Panc1 (cell line): ENCODE measurements at places on chromosomes 3 and 15.

DNA sequence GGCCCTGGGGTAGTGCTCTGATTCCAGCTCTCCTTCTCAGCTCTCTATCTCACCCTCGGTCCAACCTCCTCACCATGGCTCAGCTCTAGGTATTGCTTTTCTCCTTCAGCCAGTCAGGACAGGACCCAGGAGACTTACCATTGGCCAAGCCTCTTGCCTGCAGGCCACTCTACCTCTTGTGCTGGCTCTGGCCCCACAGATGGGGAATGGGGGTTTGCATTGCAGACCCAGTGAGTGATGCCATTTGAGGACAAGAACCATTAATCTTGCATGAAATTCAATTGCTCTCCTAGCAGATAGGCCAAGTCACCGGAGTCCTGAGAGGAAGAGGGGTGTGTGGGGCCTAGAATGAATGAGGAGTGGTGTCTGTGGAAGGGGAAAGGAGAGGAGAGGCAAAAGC is 6.1 kb upstream of the RPP25 start:
- no peak for DNase-seq

GRCh38 chr3:60114191-60114590 is 1064.4 kb upstream of the CFAP20DC start:
- no peak for DNase-seq

DNA sequence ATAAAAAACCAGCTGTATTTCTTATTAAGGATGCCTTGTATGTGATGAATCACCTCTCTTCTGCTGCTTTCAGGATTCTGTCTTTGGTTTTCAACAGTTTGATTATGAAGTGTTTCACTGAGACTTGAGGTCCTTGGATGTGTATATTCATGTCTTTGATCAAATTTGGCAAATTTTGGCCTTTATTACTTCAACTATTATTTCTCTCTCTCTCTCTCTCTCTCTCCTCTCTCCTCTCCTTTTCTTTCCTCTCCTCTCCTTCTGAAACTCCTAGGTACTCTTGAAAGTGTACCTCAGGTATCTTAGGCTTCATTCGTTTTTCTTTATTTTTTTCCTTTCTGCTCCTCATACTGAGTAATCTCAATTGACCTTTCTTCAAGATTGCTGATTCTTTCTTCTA is 43.3 kb downstream of the LSM3 start:
- DNase-seq: no peak

DNA sequence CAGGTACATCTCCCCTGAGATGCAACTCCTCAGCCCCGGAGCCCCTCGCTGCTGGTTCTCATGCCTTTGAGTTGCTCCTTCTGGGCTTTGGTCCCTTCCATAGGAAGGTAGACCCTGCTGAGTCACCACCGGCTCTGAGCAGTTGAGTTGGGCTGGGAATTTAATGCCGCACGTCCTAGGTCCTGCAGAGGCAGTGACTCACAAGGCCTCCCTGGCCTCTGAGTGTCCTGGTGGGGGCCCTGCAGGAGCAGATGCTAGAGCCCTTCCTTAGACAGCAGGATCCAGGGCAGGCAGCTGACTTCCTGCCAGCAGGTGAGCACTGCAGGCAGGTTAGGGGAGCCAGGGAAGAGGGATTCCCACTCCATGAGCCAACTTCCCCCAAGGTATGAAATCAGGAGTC is 5.5 kb upstream of the NTRK3 start:
- DNase-seq: no peak

DNA sequence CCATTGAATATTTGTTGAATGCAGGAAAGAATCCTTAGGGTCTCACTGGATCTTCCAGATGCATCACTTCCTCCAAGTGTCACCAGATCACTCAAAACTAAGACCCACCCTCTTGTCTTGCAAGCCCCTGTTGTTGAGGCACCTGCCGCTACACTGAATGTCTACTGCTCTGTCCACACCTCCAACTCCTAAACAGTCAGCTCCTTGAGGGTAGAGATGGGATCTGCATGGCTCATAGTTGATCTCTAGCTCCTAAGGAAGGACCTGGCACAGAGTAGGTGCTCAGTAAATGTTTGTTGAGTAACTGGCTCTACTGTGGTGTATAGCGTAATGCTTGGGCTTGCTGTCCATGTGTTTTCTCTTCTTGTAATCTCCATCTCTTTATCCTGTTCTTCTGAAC is 8.8 kb downstream of the SLC6A20 start:
- no peak for DNase-seq

DNA sequence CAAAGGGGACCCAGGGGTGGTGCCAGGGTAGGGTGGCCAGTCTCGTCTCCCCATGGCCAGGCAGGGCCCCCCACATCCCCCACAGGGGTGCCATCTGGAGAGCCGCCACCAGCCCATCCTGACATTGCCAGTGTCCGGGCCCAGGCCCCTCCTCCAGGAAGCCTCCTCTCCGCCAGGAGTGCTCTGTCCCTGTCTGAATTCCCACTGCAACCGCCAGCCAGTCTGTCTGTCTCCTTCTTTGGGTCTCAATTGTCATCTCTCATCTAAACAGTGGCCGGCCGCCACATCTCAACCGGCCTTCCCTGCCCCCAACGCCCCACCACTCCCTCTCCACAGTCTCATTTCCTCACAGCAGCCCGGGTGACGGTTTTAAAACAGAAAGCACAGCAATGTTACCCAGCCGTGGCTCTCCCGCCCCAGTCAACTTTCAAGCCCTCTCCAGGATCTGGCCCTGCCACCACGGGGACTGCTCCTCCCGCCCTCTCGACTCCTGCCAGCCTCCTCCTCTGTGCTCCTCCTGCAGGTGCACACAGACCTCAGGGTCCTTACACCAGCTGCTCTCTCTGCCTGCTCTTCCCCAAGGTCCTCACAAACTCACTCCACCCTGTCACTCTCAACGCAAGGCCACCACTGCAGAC is 57.0 kb downstream of the IQSEC1 start:
- DNase-seq: no peak

DNA sequence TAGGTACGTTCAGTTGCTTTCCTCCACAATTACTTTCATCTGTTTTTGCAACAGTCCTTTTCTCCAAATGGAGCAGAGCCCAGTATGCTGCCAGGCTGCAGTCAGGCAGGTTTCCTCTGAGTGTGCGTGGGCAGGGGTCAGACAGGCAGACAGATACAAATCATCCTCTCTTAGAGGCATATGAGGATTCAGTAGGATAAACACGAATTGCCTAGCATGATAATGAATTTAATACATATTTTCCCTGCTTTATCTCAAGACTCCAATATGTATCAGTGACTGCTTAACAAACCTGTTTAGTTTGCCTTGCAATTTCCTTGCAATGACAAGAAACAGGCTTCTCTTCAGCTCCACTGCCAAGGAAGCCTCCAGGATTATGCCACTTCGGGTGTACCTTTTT is 140.7 kb upstream of the NR2E3 start:
- DNase-seq: no peak

- no peak for DNase-seq
Observed at GRCh38 chr15:74042603-74043424, 39.5 kb downstream of the GOLGA6A start.
